Tibial nerve (tissue), 4 donors: ENCODE measurements at places on chromosomes 4 and X. TPM values are rescaled to one million over a fixed set of nuclear protein-coding genes. Genes with fewer than 3 reads are reported as not detected.

The TIGD4 gene
- 0.90 TPM for total RNA-seq

The ATOH1 gene
- total RNA-seq = not detected

The GATA1 gene
- total RNA-seq = not detected

The ARHGAP6 gene
- 45.7 TPM for total RNA-seq

The EIF4E gene
- total RNA-seq = 56.5 TPM

The F9 gene
- total RNA-seq = not detected

The GUCY1B1 gene
- 12.9 TPM for total RNA-seq

The PNMA3 gene
- total RNA-seq = not detected

The AMBN gene
- total RNA-seq = not detected

The DYNLT3 gene
- total RNA-seq = 28.2 TPM

The HAUS7 gene
- total RNA-seq = 27.8 TPM

The CFAP47 gene
- not detected for total RNA-seq

The F8A2 gene
- total RNA-seq = 3.8 TPM

The FGD1 gene
- total RNA-seq = 4.2 TPM

The GPR143 gene
- total RNA-seq = not detected

The FRMPD4 gene
- total RNA-seq = 0.39 TPM

The BMP15 gene
- not detected for total RNA-seq

The SHROOM4 gene
- 14.1 TPM for total RNA-seq

The TACR3 gene
- total RNA-seq = not detected

The PRR32 gene
- total RNA-seq = not detected

The TSPAN5 gene
- 30.8 TPM for total RNA-seq
